ENCODE measurements at places on chromosomes 3 and 15.

GRCh38 chr15:29937956-29938355, 115.7 kb upstream of the TJP1 start:
- no peak for DNase-seq

DNA sequence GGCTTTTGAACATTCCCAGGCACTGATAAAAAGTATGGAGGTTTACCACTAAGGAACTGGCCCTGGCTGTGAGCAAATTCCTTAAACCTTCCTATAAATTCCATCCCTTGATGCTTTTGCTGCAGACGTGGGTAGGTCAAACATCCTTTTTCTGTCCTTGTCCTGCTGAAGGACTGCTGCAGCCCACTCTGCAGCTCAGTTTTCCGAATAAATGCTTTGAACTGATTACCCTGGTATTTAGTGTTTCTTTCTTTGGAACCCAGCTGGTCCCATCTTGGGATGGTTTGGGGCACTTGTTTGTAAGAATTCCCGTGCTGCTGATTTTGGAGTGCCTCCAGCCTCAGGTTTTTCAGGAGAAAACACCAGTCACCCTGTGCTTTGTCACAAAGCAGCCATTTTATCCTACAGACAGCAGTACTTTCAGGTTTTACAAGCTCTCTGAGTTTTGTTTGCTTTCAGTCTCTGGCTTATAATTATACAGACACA, 815.9 kb downstream of the VGLL3 start:
- no peak for DNase-seq

- DNase-seq, result no peak
Measured at GRCh38 chr3:172410702-172411477, 37.4 kb downstream of the GHSR start.

GRCh38 chr3:29178809-29179793, 101.8 kb upstream of the RBMS3 start:
- DNase-seq, result no peak

GRCh38 chr15:52193321-52193720, 2.1 kb upstream of the GNB5 start:
- no peak for DNase-seq

GRCh38 chr3:197468167-197468566, 87.6 kb downstream of the BDH1 start:
- DNase-seq, result no peak

DNA sequence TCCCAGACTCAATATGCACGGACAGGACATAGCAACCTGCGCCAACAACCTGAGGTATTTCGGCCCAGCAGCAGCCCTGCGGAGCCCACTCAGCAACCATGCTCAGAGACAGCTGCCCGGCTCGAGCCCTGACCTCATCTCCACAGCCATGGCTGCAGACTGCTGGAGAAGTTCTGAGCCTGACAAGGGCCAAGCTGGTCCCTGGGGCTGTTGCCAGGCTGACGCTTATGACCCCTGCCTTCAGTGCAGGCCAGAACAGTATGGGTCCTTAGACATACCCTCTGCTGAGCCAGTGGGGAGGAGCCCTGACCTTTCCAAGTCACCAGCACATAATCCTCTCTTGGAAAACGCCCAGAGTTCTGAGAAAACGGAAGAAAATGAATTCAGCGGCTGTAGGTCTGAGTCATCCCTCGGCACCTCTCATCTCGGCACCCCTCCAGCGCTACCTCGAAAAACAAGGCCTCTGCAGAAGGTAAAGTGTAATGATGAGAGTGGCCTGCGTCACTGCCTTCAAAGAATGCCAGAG, 25.5 kb downstream of the TMEM41A start:
- DNase-seq, result no peak

- DNase-seq, result no peak
Measured at GRCh38 chr15:48423342-48423741, 92.1 kb downstream of the DUT start.

GRCh38 chr15:100075229-100075628, 266.5 kb downstream of the ADAMTS17 start:
- no peak for DNase-seq

- no peak for DNase-seq
Measured at GRCh38 chr3:188904670-188905069, 267.1 kb upstream of the TPRG1 start.

GRCh38 chr3:109184726-109185125, 48.2 kb downstream of the C3orf85 start:
- DNase-seq, result no peak

DNA sequence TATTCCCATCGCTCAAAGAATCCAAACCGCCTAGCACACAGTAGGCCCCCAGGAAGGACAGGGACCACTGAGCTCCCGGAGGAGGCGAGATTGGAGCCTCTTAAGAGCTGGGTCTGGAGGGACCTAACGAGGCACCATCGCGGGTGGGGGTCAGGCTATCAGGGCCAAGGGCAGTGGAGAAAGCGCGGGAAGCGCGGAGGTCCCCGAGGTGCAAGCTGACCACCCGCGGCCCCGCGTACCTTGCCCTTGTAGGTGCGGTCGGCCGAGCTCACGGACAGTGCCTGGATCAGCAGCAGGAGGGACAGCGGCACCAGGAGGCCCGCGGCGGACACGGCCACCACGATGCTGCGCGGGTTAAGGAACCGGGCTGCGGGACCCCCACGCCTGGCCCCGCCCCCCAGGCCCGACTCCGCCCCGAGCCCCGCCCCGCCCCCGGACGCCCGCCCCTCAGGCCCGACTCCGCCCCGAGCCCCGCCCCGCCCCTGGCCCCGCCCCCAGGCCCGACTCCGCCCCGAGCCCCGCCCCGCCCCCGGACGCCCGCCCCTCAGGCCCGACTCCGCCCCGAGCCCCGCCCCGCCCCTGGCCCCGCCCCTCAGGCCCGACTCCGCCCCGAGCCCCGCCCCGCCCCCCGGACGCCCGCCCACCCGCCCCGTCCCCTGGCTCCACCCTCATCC, 3.9 kb downstream of the ZDHHC19 start:
- no peak for DNase-seq

DNA sequence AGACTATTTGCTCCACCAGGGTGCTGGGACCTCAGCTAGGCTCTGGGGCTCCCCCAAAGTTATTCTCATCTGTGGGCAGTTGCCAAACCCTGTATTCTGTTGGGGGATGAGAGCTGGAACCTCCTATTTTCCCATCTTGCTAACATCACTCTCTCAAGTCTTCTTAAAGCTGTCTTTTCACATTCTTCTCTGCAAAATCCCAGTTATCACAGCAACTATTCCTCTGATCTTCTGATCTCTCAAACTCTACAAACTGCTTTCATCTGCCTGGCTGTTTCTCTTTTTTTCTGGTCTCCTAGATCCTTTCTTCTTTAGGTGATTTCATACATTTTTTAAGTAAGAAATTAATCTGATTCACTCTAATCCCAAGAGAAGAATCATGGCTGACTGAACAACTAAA, 10.7 kb upstream of the ADAMTSL3 start:
- DNase-seq, result no peak

DNA sequence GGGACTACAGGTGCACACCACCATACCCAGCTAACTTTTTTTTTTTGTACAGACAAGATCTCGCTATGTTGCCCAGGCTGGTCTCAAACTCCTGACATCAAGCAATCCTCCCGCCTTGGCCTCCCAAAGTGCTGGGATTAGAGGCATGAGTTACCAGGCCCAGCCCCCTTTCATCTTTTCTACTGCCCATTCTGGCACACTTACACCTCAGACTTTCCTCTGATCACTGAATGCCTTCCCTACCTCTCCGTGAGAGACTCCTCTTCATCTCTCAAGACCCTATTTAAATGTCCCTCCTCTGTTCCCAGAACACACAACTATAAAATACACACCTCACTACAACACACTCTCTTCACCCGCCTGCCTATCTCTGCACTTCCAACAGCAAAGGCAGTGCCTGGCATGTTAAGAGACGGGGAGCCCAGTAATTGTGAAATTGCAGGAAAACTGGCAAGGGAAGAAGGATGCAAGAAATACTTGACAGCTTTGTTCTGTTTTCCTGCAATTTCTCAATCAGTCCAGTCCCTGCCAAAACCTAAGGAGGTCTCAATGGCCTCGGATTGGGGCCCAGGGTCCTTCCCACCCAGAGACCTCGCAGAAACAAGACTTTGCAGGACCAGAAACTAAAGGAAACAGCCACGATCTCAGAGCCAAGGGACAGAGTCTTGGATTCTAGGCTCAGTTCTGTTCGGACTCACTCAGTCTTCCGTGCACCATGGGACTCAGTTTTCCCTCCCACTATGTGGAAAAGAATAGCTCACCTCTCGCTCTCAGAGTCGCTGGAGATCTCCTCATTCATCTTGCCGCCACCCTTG, 849 bp downstream of the RRP9 start:
- no peak for DNase-seq

DNA sequence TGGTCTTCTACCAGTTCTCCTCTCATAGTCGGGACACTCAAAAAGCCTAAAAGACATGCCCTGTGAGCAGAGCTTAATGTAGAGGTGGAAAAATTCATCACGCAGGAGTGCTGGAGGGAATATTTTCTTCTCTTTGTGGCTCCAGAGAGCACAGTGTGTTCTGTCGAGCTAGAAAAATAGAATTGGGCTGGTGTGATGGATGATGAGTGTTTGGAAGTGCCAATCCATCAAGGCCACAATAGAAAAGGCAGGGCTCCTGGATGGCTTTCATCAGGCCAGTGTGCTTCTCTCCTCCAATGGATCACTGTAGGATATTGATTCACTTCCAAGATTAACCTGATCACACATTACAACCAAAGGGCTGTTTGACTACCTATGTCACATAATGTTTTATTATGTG, 65.7 kb downstream of the CD47 start:
- DNase-seq, result no peak

DNA sequence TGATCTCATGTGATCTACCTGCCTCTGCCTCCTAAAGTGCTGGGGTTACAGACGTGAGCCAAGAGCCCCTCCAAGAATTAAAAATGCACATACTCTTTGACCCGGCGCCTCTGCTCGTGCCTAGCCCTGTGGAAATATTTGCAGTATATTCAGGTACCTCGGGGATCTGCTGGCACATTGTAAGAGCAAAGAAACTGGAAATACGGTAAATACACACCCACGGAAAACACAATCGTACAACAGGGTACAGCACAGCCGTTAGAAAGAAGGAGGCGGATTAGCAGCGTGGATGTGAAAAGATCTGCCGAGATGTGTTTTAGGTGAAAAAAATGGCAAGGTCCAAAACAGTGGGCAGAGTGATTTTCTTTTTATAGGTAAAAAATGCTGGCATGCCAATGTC, 6.1 kb upstream of the HDAC11 start:
- DNase-seq, result no peak

GRCh38 chr15:45355860-45356259, 22.5 kb downstream of the GATM start:
- DNase-seq, result no peak

GRCh38 chr3:82240322-82240721, 478.9 kb upstream of the GBE1 start:
- DNase-seq, result no peak

GRCh38 chr3:40938591-40938990, 260.7 kb upstream of the CTNNB1 start:
- no peak for DNase-seq

DNA sequence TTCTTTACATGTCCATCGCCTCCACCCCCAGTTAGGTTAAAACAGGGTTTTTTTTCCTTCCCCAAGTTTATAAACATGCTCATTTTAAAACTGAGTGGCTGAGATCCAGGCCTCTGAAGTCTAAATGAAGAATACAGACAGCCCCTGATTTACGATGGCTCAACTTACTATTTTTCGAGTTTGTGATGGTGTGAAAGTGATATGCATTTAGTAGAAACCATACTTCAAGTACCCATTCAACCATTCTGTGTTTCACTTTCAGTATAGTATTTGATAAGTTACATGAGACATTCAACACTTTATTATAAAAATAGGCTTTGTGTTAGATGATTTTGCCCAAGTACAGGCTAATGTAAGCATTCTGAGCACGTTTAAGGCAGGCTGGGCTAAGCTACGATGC, 30.5 kb upstream of the GNB5 start:
- no peak for DNase-seq

GRCh38 chr3:127809611-127810010, 12.7 kb downstream of the MGLL start:
- no peak for DNase-seq

- DNase-seq, result no peak
Measured at GRCh38 chr3:45104715-45105711, 41.2 kb downstream of the CDCP1 start.

GRCh38 chr3:25480811-25481210, 52.7 kb downstream of the RARB start:
- DNase-seq, result no peak

DNA sequence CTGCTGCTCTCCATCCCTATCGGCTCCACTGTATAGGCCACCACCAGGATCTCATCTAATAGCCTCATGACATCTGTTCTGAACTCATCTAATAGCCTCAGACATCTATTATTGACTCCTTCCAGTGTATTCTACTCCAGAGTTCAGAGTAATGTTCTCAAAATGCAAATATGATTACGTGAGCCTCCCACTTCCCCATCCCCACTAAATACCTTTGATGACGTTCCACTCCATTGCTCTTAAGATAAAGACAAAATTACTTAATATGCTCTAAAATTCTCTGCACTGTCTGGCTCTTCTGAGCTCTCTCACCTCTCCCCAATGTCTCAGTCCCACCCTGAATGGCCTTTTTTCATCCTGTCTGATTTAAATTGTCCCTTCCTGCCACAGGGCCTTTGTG, 94.7 kb downstream of the SAMMSON start:
- DNase-seq, result no peak

DNA sequence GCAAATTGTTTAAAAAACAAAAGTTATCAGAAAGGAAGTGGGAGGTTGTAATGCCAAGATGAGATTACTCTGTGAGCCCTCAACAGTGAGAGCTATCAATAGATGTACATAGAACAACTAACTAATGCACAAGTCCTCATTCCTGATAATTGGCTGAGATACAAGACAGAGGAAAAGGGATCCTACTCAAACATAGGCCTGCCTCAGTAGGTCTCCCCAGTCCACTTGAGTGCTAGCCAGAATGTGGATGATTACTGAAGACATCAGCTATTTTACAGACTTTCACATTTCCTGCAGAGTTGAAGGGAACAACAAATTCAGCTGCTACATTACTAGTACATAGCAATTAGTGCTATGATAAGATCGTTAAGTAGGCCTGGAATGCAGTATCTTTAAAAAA, 981.9 kb downstream of the TUSC7 start:
- DNase-seq, result no peak

DNA sequence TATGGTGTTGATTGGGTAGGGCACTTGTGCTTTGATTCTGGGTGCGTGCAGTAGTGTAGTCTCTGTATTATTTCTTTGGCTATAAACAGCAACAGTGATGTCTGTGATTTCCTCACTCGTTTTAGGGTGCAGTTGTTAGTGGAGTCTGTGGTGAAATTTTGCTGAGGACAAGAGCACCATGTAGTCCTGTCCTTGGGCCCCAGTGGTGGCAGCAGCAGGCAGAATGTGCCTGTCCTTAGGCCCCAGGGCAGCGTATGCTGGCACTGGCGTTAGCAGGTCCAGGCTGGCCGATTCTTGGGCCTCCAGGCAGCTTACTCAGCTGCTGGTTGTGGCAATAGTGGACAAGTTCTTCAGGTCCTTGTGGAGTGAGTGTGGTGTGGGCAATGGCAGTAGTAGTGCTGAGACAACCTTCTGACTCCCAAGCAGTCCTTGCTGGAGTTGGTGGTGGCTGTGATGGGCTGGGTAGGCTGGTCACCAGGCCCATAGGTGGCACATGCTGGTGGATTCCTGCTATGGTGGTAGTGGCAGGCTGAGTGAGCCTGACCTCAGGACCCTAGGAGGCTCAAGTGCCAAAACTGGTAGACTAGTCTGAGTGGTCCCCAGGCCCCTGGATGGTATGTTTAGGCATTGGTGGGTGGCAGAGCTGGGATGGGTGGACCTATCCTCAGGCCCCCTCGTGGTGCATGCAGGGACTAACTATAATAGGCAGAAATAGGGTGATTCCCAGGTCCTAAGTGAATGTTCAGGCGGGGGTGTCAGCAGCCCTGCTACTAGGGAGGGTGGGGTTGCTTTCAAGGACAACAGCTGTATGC, 56.3 kb downstream of the TNFAIP8L3 start:
- no peak for DNase-seq

All from activated T-helper 1 cell treated with anti-CD3 and anti-CD28 coated beads, Interleukin-2, amount 50 U/mL, for 16 hours (primary cell).